Activated CD4-positive, alpha-beta T cell treated with anti-CD3 and anti-CD28 coated beads, Interleukin-2, Interleukin-6, amounts not matched to agents 100 ng/mL and 50 ng/mL, durations not matched to agents 16 hours and 8 hours (primary cell): ENCODE measurements at places on chromosomes 16 and 17.

DNA sequence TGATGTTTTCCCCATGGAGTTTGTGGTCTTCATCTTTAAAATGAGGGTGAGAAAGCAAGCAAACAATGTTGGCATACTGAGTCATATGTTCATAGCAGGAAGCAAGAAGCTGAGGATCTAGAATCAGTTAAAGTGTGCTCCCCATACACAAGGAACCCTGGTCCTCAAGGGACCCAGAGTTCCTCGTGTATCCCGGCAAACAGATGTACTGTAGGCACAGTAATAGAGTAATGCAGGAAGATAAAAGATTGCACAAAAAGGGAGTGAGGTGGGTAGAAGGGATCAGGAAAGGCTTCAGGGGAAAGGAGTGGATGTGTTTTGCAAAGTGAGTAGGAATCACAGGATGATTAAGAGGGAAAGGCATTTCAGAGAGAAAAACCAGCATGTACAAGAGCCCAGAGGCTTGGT, 412.3 kb upstream of the CDH11 start:
- DNase-seq = no peak

- no peak for DNase-seq
These were observed 1.2 kb downstream of the PNPO start for GRCh38 chr17:47942568-47942967.

GRCh38 chr16:22781480-22781879, 32.5 kb upstream of the HS3ST2 start:
- no peak for DNase-seq

GRCh38 chr16:82867485-82867884, 240.7 kb downstream of the CDH13 start:
- DNase-seq = no peak

DNA sequence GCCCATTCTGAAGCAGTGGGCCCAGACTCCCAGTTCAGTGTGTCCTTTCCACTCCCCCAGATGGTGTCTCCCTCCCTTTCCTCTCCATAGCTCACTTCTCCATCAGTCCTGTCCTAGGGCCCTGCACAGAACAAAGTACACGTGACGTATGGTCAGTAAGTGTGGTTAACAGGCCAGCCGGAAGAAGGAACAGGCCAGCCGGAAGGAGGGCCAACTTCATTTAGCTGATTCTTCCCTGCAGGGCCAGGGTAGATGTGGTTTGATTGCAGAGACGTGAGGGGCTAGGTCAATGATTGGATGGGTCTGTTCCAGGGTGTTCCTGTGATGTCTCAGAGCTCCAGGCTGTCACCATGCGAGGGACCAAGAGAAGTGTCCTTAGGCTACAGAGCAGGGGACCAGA, 28.9 kb upstream of the SPPL2C start:
- DNase-seq = no peak

GRCh38 chr17:2336852-2337543, at the start of gene SGSM2:
Gene SGSM2 (plus strand): TSS chr17:2337501. CDS start chr17:2337689, 188 bp downstream.
- DNase-seq = peak; percentile 68

DNA sequence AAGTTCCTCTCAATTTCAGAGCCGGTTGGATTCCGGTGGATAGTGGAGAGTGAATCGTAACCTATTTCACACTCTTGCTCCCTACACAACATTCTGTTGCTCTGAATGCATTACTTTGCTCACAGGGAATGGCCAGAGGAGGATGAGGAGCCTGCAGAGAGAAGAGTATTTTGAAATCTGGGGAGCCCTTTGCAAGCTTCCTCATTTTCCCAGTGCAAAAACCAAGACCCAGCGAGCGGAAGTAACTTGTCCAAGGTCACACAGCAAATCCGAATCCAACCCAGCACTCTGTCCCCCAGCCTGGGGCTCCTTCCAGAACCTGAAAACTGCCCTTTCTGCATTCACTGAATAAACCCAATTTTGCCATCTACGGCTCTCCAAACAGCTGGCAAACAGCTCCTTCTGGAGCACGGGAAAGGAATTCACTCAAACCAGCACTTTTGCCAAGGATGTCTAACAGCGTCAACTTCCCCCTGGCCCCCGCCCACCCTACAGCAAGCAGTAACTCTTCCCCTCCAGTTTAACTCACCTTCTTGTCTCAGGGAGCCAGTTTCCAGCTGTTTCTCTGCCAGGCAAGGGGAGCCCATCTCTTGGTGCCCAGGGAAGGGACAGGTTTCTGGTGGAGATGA, 557 bp downstream of the KCNG4 start:
- no peak for DNase-seq

DNA sequence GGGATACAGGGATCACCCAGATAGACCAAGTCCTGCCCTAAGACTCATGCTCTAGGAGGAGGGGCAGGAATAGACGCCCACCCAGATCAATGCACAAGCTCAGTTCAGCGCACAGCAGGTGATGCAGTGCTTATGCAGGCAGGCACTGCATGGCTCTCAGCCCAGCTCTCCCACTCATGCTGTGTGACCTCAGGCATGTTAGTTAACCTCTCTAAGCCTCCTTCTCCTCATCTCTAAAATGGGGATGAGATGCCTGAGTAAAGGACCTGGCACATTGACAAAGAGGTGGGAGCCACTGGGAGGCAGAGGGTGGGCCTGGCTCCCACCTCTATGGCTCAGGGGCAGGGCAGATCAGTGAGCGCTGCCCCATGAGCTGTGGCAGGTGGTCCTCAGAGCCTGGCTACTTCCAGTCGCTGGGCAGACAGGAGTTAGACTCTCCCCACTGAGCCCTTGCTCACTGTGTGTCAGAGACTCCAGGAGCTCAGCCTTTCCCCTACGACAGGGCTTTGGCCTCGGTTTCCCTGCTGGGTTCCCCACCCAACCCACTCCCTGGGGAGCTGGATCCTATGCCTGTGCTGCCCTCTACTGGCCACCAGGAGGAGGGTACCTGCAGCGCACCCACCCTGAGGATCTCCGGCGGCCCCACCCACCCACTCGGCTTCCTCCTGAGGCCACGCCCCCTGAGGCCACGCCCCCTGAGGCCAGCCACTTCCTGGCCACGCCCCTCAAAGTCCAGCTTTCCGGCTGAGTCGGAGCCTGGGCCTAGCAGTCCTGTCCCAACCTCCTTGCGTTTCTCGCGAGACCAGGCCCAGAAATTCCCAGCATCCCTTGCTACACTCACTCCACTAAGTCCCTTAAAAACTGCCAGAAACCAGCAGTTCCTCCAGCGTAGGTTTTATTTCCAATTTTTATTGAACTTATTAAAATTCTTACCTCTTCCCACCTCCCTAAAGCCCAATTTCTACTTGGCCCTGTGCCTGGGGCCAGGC, 196.1 kb downstream of the GSG1L start:
- peak; percentile 90 for DNase-seq

DNA sequence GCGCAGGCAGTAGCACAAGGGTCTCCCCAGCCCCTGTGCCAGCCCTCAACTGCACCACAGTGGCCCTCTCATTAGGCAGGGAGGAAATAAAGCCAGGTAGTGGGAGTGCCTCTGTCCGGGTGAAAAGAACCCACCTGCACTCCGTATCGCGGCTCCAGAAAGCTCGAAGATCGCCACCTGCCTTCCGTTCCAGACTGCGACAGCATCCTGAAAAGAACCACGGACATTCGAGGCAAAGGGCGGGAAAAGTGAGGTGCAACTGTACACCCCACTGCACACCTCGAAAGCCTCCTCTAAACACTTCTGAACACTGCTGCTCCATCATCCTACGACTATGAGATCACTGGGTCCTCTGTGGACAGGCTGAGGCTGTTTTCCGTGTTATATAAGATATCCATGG, 28.7 kb downstream of the IFT140 start:
- DNase-seq = no peak

DNA sequence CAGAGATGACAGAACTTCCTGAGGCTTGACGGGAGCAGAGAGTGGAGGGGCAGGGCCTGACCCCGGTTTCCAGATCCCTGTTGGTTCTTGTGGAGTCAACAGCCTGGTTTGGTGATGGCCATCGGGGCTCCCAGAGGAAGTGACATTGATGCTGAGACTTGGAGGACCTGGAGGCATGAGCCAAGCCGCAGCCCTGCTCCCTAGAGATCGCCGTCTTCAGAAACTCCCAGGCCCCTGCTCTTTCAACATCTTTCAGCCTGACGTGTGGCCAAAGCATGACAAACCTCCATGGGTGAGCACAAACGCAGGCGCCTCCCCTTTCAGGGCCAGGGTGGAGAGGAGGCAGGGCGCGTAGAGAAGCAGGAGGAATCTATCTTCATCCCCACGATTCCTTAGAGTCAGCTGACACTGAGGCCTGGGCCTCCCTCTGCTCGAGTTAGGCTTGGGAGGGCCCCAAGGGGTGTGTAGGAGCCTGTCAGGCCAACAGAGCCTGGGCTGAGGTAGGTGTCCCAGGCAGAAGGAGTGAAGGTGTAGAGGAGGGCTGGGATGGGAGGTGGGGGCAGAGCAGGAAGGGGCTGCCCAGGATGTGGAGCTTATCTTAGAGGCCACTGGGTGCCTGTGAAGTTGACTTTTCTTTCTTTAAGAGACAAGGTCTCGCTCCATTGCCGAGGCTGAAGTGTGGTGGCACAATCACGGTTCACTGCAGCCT, 56.1 kb upstream of the MED9 start:
- DNase-seq = no peak

DNA sequence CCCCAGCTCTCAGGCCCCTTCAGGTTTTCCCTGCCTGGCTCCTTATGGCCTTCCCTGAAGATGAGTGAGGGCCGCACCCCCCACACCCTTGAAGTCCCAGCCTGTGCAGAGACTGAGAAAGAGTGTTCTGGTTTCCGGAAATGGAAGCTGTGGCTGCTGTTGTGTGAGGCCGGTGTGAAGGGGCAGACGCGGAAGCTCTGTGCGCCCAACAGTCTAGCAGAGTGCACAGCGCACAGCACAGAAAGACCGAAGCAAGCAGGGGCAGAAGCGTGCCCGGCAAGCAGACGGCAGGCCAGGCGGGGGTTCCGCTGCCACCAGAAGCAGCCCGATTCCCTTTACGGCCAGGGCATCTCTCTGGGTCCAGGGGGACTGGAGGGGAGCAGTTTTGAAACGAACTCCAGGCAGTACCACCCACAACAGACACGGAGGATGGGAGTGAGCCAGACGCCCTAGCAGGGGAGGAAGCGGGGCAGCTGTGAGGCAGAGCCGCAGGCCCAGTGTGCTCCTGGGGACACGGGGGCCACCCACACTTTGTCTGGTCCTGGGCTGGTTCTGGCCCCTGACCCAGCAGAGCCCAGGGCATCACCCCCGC, 16.7 kb downstream of the TPSG1 start:
- DNase-seq = peak; percentile 12

GRCh38 chr17:19673623-19674022, 25.1 kb downstream of the ALDH3A2 start:
- DNase-seq = no peak

- no peak for DNase-seq
These were observed 18.5 kb upstream of the CDH1 start for GRCh38 chr16:68718590-68718989.

DNA sequence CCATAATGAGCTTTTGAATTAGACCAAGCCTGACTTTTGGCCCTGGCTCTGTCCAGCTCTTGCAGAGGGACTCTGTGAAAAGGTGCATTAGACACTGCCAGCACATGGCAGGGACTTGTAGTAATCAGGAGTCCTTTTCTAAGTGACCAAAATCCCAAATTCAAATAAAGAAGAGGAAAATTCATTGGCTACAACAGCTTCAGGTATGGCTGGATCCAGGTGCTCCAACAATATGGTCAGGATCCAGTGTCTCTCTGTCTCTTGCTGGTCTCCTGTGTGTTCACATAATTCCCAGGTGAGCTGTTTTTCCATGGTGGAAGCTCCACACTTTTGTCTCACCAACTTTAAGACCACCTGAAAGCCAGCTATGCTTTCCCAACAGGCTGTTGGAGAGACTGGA, 358.8 kb upstream of the TNRC6C start:
- no peak for DNase-seq

- DNase-seq = no peak
These were observed 49.8 kb downstream of the CDH1 start for GRCh38 chr16:68786685-68787418.
